ENCODE measurements at places on chromosomes 6 and 20. TPM values are rescaled to one million over a fixed set of nuclear protein-coding genes. Genes with fewer than 3 reads are reported as not detected.
A peak's percentile ranks its signal among the peaks of the same experiment; 100 is the strongest.

GRCh38 chr6:71402096-71402495, 113.5 kb downstream of the OGFRL1 start:
- no peak for DNase-seq

- no peak for DNase-seq
Measured at GRCh38 chr6:154070041-154070440, 31.0 kb downstream of the OPRM1 start.

GRCh38 chr6:56004426-56004825, 129.0 kb upstream of the BMP5 start:
- peak; percentile 57 for DNase-seq

DNA sequence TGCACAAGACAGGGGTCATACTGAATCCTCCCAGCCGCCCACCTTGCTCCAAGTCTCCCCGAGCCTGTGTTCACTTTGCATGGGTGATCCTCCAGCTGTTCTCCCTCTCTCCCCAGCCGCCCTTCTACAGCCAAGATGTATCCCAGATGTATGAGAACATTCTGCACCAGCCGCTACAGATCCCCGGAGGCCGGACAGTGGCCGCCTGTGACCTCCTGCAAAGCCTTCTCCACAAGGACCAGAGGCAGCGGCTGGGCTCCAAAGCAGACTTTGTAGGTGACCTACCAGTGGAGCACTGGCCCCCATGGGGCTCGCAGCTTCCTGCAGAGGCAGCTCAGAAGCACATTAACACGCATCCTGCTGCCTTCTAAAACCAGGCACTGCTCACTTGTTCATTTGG, 14.6 kb upstream of the IFT52 start:
- DNase-seq, result no peak

PRR18 gene
- not detected for total RNA-seq

DNA sequence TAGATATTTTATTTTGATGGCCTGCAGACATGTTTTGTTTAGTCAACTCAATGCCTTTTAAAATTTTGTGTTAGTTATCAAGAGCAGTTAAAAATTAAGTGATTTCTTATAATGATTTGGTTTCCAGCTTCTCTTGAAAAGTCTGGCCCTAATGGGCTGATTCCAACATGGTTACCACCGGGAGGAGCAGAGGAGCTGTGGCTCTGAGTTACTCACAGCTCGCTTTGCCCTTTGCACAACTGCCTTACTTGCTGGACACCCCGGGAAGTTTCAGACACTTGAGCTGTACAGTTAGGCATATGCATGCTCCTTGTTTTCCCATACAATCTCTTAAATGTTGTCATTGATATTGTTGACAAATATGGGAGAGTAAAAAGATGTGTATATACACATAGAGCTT, 173.1 kb upstream of the MMS22L start:
- no peak for DNase-seq

GRCh38 chr6:160766657-160766988, 64.6 kb downstream of the PLG start:
- DNase-seq, result no peak

DNA sequence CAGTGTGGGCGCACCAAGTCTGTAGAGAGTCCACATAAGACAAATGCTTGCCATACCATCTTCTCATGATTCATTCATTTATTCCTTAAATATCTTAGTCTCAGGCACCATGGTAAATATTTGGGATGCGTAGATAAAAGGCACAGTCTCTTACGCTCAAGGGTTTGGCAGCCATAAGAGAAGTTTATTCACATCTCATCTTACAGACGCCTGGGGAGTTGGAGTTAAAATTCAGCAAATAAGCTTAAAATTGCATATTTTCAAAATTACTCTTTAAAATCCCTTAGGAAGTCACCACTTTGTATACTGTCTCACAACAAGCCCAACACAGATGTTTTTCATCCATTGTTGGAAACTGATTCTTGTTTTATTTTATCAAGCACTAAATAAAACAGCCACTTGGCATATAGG, 363.3 kb downstream of the KIF16B start:
- DNase-seq, result no peak

- no peak for DNase-seq
Measured at GRCh38 chr20:5996765-5997164, 46.3 kb downstream of the MCM8 start.

CTCFL gene
- total RNA-seq, result not detected

- DNase-seq, result no peak
Measured at GRCh38 chr20:4811661-4812181, 90.0 kb downstream of the PRND start.

DNA sequence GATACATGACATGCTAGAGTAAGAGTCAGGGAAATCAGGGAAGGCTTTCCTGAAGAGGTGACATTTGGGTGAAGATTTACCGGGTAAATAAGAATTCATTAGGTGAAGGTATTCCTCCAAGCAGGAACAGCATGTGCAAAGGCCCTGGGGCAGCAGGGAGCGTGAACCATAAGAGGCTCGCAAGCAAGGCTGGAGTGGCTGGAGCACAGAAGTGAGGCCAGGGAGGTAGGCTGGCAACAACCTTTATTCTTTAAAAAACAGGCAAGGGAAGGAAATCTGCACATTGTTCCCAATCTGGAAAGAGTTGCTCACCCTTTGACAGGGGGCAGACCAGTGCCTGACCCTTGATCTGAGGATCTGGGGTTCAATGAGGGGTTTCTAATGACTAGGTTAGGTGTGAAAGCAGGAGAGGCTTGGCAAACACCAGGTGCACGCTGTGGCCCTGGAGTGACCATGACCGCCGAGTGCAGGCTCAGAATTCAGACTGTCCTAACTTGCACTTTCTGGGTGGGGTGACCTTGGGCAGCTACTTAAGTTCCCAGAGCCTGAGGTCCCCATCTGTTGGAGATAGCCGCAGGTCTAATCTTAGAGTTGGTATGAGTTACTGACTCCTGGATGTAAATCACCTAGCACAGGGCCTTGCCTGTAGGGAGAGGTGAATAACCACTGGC, 1.9 kb downstream of the KIAA1755 start:
- DNase-seq, result no peak

- no peak for DNase-seq
Measured at GRCh38 chr20:36099106-36099505, 55.4 kb upstream of the EPB41L1 start.

- no peak for DNase-seq
Measured at GRCh38 chr20:57901526-57901925, 191.7 kb upstream of the PMEPA1 start.

RAB44 gene
- 0.09 TPM for total RNA-seq

DNA sequence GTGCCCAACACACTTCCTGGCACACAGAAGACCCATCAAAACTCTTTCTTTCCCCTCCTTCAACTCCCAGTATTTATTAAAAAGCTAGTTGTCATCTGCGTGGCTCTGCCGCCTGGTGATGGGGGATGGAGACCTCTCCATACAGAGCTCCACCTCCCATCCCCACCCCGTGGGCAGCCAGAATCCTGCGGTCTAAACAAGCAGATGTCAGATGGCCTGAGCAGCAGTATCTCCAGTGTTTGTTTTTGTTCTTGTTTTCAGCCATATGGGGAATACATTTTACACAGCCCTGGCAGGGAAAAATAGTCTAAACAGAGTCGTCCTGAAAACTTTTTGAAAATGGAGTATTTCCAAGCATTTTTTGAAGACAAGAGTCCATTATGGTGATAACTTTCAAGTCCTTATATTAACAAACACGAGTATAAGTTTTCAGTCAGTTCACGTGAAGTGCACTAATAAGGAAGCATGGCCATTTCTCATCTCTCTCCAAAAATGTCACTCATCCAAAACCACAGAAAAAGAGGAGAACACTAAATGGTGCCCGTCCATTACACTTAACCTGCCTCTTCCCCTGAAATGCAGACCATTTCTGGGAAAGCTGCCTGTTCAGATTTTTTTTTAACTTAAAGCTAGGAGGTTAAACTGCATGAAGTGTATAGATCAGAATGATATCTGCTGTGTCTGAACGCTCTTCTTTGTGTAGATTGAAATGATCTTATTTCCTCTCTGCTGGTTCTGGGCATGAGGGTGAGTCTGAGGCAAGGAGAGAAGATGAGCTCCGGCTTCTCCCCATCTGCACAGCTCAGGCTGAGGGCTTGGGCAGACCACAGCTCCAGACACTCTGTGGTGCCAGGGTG, 91.0 kb downstream of the TCP11 start:
- no peak for DNase-seq

DNA sequence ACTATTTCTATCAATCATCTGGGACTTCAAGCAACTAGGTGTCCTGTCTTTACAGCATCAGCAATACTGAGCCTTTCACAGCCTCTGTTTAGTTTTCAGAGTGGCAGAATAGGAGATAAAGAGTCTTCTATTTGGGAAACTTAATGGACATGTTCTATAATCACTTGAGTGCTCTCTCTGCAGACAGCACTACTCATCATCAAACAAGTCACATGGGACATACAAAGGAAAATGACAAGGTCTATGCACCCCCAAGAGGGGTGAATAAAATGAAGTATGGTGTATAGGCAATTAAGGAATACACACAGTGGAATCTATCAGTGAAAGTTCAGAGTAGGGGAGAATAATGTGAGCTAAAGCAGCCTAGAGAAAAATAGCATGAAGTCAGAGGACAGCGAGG, 237.8 kb upstream of the THEMIS start:
- no peak for DNase-seq

DNA sequence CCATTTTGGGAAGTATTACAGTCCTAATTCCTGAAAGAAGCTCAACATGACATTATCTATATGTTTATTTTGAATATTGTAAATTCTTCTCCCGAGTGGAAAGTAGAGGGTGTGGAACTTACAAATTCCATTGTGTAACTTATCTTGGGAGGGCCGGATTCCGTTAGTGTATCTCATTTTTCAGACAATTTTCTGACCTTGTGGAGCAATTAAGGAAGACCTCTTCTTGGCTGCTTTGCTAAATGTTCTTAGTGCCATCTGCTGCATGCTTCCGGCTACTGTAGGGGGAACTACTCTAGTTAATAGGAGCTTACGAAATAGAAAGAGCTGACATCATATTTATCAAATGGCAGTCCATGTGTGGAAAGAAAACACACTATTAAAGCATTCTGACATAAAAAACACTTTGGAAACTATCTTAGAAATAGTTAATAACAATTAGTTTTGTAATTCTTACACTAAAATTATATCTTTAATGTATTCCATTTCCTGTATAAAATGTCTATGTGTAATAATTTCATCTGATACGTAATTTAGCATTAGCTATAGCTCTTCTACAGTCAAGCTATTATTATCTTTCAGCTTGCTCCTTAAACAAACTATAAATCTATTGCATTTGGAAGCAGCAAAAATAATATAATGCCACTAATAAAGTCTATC, 41.5 kb upstream of the KCNQ5 start:
- peak; percentile 73 for DNase-seq

DNA sequence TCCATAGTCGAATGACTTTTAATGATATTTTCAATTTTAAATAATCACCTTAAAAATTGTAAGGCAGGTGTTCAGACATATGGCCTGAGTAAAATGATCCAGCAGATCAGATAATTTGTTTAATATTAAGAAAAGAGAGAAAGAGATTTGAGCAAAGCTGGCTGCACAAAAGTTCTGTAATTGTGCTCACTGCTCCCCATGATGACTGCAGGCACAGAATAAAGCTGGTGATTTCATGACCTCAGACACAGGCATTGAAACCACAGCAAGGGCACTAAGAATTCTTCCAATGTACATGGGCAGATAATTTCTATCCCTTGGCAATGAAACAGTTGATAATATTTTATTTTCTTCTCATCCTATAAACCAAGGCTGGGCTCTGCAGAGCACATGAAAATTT, 553.1 kb downstream of the NKAIN2 start:
- DNase-seq, result no peak

PBOV1 gene
- not detected for total RNA-seq

DNA sequence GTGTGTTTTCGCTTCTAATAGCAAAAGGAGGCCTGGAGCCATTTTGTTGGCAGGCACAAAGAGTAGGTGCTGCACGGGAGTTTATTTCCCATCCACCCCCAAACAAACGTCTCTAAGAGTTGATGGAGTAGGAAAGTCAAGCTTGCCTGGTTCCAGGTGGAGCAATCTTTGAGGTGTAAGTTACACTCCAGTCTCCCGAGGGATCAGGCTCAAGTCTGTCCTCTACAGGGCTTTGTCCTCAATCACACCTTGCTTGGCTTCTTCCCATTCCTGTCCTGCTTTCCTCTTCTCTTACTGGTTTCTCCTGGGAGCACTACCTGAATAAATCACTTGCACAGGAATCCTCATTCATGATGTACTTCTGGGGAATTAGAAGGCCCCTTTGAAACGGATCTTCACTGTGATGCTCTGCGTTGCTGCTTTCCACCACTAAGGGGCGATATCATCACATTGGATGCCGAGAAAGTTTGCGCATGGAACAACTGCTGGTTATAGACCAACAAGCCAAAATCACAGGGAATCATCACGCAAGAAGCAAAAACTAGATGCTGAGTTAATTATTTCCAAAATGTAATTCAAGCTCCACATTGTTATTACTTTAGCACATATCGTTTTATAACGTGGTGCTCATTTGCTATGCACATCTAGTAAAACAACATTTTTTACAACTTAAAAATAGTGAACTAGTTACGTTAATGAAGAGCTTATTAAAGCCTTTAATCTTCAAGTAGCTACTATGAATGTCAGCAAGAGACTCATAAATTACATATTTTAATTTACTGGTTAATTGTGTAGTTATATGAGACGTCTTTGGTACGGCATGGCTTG, 156.8 kb downstream of the DNAH8 start:
- peak; percentile 66 for DNase-seq

DNA sequence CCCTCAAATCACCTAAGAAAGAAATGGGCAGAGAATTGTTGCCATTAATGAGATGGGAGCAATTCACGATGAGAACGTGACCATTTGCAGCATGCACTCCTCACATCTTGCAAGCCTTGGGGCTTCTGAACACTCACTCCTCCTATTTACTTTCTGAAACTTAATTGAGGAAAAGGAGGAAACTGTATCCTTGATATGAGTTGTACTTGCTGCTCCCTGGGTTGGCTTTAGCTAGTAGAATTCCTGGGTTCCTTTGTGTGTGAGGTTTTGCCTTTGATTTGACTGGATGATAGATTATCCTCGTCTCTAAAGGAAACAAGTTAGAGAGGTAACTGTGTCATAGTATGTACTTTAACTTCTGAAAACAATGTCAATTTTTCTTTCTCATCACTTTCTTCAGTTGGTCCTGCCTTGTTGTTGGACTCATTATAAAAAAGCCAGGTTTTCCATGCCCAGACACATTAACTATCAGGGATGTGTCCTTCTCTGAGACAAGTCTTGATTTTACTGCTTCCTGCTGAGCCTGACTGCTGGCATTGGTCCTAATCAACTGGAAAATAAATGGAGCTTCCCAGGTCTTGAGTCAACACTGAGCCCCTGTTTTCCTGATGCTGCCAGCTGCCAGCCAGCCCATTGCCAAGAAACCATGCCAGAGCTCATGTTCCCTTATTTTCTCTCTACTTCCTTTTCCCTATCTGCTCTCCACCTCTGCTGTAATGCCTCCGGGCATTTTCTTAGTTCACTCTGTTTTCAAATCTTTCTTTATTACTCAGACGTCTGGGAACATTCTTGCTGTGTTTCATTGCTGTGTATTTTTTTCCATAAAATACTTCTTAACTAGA, 6.0 kb upstream of the MRAP2 start:
- peak; percentile 93 for DNase-seq

ENPP3 gene
- total RNA-seq, result not detected
